ENCODE measurements at places on chromosomes 2 and 18.

GRCh38 chr18:56651771-56652092, 573 bp downstream of the WDR7 start:
- DNase-seq: no peak

- DNase-seq: no peak
Observed at GRCh38 chr2:88448248-88448647, 4.2 kb downstream of the FOXI3 start.

DNA sequence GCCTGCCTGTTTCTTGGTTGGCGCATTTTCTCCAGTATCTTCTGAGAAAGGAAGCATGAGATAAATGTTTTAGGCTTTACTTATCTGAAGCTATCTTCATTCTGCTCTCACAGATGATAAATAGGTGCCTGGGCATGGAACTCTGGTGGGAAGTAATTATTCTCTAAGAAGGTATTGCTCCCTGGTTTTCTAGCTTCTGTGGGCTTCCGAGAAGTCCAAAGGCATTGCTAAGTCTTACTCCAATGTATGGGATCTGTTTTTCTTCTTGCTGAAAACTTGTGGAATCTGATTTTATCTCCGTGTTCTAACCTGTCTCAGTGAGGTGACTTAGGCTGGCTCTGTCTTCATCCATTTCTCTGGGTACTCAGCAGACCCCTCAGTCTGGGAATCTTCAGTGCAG, 224.4 kb upstream of the HS6ST1 start:
- no peak for DNase-seq

DNA sequence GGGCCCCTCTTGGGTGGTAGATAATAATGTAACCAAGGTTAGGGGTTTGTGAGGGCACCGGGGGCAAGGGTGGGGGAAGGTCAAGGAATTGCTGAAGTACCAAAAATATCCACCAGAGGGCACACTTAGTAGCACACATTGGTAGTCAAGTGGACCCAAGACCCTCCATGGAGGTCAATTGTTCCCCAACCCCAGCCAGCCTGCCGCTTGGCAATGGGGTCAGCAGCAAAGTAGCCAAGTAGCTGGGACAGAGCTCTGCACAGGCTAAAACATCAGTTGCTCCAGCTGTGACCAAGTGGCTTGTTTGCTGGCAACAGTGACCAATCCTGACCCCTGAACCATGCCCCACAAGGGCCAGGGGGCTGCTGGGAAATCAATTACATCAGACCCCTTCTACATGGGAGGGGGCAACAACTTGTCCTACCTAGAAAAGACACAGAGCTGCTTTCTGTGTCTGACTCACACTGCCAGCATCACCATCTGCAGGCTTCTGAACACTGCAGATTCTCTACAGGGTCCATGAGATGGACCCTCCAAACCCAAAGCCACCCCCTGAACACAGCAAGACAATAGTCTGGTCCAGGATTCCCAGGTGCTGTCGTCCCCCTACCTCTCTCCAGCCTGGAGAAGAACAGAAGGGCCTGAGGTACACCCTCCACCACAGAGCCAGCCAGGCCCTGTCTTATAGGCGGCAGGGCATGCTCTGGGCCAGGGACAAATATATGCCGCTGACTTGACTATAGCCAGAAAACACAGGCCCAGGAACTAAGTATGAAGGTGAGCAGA, 76.0 kb downstream of the EMX1 start:
- DNase-seq: no peak

GRCh38 chr18:46332286-46332801, 228.2 kb downstream of the HAUS1 start:
- no peak for DNase-seq

GRCh38 chr2:159118859-159119500, 150.5 kb downstream of the TANC1 start:
- DNase-seq: no peak

GRCh38 chr2:190093793-190094192, 31.3 kb upstream of the MSTN start:
- no peak for DNase-seq

- no peak for DNase-seq
Observed at GRCh38 chr2:78408795-78409118, 616.7 kb upstream of the REG3G start.

GRCh38 chr18:51426996-51427395, 229.5 kb upstream of the MEX3C start:
- no peak for DNase-seq

GRCh38 chr2:205686783-205687640, 4.7 kb downstream of the NRP2 start:
- DNase-seq: no peak

GRCh38 chr2:62074233-62074632, 121.7 kb upstream of the B3GNT2 start:
- DNase-seq: no peak

DNA sequence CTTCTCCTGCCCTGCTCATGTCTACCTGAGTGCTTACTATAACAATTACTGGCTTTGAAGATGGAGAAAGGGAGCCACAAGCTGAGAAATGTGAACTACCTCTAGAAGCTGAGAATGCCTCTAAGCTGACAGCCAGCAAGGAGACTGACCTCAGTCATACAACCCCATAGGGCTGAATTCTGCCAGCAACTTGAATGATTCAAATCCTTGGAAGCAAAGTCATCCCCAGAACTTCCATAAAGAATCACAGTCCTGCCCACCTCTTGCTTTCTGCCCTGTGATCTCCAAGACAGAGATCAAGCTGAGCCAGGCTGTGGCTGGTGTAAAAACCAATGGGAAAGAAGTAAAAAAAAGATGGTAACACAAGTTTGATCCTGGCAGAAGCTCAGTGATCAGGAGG, 288.2 kb upstream of the SPHKAP start:
- no peak for DNase-seq

DNA sequence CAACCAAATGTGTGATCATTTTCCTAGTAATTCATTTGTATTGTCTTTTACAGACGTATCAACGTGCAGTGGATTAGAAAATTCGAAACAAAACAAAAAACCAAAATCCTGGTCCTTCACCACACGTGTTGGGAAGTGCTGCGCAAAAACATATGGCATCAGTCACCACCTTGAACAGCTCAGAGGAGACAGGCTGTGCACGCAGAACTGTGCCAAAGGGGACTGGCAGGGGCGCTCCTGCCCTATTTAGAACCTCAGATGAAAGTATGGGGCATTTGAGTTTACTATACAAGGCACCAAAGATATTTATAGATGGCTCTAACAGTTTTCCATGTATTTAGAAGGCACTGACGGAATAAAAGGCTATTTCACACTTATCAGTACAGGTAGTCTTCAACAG, 42.3 kb downstream of the NOL10 start:
- no peak for DNase-seq

GRCh38 chr18:12839057-12839525, 44.9 kb downstream of the PTPN2 start:
- no peak for DNase-seq

DNA sequence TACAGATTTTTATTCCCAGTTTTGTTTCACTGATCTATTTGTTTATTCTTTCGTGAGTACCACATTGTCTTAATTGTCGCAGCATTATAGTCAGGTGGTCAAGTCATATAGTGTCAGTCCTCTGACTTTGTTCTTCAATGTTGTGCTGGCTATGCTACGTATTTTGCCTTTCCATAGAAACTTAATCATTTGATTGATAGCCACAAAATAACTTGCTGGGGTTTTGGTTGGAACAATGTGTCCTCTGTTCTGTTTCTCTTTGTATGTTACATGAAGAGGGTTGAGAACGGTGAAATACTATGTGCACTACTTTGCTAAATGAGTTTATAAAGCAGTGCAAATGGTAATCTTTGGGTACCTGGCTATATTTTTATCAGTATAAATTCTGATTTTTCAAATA, 64.9 kb upstream of the TTC27 start:
- DNase-seq: no peak

- DNase-seq: no peak
Observed at GRCh38 chr2:7019191-7019590, 102.0 kb downstream of the RNF144A start.

DNA sequence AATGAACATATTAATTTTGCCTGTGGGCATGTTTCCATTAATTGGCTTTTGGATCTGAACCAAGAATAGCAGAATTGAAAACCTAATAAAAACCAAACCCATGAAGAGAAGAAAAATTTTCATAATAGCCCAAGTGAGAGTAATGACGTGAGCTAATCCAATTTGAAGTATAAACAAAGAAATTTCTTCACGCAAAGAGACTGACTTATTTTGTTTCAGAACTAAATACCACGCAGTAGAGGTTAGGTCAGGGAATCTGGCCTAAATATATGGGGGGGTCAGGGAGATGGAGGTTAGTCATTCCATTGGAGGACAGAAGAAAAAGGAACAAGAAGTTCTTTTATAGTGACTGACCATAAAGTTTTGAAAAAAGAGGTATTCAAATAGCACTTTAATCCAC, 94.1 kb upstream of the CYP1B1 start:
- DNase-seq: no peak

GRCh38 chr18:25446972-25447371, 95.0 kb upstream of the ZNF521 start:
- no peak for DNase-seq

DNA sequence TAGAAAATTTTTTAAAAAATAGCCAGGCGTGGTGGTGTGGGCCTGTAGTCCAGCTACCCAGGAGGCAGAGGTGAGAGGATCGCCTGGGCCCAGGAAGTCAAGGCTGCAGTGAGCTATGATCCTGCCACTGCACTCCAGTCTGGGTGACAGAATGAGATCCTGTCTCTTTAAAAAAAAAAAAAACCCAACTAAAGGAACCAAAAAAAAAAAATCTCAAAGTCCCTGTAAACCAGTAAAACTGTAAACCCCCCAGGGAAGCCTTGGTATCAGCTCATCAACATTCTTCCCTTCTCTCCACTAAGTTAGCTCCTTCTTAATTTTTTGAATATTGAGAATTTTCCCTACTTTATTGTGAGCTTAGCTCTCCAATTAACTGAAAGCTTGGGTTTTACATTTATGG, 8.4 kb upstream of the MCFD2 start:
- no peak for DNase-seq

- DNase-seq: no peak
Observed at GRCh38 chr2:32277363-32277673, 386 bp upstream of the YIPF4 start.

GRCh38 chr2:212089873-212090272, 448.7 kb downstream of the ERBB4 start:
- DNase-seq: no peak
